ENCODE measurements at places on chromosomes 3 and 15.

DNA sequence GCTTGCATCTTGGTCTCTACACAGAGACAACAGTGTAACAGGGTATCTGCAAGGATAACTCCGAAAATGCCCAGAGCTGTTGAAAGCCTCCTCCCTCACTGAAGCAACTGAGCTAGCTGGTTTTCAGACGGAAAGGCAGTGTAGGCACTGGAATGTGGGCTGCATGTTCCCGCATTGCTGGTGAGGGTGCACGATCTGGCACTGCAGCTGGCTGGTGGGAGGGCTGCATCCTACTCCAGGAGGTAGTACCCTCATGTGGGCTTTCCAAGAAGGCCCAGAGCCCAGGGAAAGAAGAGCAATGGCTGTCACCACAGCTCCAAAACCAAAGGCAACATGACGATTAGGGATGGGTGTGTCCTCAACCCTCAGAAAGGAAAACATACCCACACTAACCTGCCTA, 28.7 kb upstream of the RPS17 start:
- DNase-seq: no peak

DNA sequence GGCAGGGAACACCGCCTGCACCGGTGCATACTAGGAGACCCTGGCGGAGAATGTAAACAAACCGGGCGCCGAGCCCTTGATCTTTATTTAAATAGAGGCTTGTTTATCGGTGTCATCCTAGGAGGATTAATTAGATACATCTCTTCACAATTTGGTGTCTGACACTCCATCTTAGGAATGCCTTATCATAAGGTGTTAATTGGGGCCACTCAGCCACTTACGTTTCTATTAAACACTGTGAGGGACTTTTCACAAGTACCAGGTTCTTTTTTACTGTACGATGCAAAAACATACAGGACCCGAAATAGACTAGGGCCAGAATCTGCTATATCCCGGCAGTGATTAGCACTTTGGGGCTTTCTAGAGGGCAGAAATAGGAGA, 8.0 kb downstream of the EOMES start:
- DNase-seq: no peak

DNA sequence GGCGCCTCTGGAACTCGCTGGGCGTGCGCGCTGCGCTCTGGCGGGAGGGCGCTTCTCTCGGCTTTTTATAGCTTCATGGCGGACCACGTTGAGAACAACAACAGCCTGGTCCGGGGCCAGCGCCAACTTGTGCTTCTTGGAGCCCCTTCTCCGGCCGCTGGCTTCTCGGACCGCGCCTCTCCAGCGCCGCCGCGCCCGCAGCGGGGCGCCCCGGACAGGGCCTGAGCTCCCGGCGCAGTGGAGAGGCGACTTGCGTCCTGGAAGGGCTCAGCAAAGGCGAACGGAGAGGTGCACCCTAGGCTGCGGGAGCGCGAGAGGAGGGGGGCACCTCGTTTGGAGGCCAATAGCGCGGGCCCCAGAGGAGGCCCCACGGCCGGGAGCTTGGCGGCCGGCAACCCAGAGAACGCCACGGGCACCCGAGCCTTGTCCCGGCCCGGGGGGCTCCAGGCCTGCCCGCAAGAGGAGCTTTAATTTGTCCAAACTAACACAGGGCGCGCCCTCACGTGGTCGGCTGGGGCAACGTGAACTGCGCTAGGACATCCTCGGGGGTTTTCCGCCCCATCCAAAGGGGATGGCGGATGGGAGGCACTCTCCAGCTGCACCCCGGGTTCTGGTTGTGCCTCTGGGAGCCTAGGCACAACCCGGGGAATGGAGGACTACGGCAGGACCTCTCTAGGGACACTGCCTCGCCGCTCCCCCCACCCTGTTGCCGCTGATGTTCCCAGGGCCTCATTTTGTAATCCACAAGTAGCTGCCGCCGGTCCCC, 37.8 kb downstream of the HMCES start:
- DNase-seq: peak; percentile 66

- DNase-seq: no peak
These were observed 16.0 kb downstream of the TNK2 start for GRCh38 chr3:195892105-195893043.
